ENCODE measurements at places on chromosomes 16 and 17.

- H3K4me1 ChIP-seq, result no peaks in the 10 kb centered on the region
- H3K27me3 ChIP-seq, result no peaks in the 10 kb centered on the region
- H3K4me3 ChIP-seq, result no peak overlapping the region
- H3K27ac ChIP-seq, result no peak overlapping the region
- DNase-seq, result no peak
Observed at GRCh38 chr17:37064206-37064605, 115.5 kb downstream of the AATF start.

DNA sequence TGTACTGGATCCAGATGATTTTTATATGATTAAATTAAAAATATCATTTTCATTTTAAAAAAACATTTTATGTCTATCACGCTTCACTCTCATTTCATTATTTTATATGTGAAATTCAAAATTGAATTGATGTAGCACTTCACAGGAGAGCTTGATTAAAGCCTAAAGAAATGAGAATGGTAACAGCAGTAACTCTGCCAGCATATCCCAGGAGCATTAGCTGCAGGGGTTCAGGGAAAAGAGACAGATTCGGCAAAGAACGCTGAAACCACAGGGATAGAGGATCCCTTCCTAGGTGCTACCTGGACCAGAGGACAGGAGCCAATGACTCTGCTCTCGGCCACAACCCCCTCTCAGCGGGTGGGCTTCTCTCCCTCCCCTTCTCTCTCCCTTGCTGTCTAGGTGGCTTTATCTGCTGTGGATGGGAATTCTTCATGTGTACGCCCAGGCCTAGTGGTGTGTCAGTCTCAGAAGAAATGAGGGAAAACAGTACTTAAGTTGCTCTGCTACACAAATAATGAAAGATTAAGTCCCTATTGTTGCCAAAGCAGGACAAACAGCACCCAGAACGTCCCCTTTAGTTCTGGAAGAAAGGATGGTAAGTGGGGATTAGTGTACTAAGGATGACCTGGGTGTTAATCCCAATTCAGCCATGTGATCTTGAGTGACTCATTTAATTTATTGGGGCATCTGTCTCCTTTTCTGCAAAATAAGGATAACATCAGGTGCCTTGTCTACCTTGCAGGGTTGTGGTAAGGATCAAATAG lies 123.3 kb downstream of the CDK5R1 start:
- H3K27ac ChIP-seq, result no peak overlapping the region
- no peaks in the 10 kb centered on the region for H3K27me3 ChIP-seq
- no peak for DNase-seq
- no peak overlapping the region for H3K4me3 ChIP-seq
- H3K4me1 ChIP-seq, result no peaks in the 10 kb centered on the region
- no peaks in the 10 kb centered on the region for H3K36me3 ChIP-seq

- no peak overlapping the region for H3K4me3 ChIP-seq
- no peaks in the 10 kb centered on the region for H3K27me3 ChIP-seq
- H3K27ac ChIP-seq, result no peak overlapping the region
- no peaks in the 10 kb centered on the region for H3K4me1 ChIP-seq
- H3K36me3 ChIP-seq, result no peaks in the 10 kb centered on the region
- DNase-seq, result no peak
Observed at GRCh38 chr16:25656639-25657038, 35.1 kb upstream of the HS3ST4 start.

GRCh38 chr17:38343608-38344419 lies at the start of gene GPR179:
Gene GPR179 (minus strand): TSS chr17:38343956. CDS start chr17:38343789, 167 bp downstream.
- H3K27ac ChIP-seq, result no peak within 1 kb of the TSS
- DNase-seq, result no peak
- no peaks in the 10 kb centered on the region for H3K27me3 ChIP-seq
- H3K4me1 ChIP-seq, result no peaks in the 10 kb centered on the region
- H3K4me3 ChIP-seq, result no peak within 1 kb of the TSS

DNA sequence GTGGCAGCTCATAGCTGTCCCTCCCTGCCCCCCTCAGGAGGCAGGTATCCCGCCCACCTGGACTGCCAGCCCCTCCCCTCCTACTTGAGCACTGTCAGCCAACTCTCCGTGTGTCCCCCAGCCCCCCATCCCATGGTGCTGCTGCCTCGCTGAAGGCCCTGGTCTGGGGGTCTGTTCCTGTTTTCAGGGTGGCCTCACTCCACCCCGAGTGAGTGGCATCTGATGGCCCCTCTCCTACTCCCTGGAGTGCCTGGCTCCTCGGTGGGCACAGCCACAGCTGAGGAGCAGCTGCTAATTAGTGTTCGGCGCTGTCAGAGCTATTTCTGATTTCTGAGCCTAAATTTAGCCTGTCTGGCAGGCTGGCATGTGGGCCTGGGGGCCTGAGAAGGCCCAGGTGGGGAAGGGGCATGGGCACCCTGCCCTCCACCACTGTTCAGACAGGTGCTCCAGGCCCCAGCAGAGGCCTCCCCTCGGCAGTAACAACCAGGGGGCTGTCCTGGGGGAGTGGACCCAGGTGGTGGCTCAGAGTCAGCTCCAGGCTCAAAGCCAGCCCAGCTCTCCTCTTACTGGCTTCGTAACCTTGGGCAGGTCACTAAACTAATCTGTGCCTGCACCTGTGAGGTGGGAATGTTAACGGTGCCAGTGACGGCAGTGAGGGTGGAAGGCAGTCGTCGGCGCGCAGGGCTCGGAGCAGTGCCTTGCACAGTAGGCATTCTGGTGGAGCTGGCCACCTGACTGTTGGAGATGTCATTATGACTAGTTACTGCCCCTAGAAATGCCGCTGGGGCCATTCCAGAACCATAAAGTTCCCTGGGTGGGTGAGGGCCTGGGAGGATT lies 6.5 kb downstream of the FMNL1 start:
- no peak for DNase-seq
- peaks cover 11% of the 10 kb centered on the region for H3K36me3 ChIP-seq
- H3K4me3 ChIP-seq, result peak overlapping the region; percentile 79
- no peaks in the 10 kb centered on the region for H3K27me3 ChIP-seq

GRCh38 chr16:50272111-50272571 lies 5.8 kb downstream of the ADCY7 start:
- H3K27ac ChIP-seq, result peak overlapping the region; percentile 95
- peaks cover 85% of the 10 kb centered on the region for H3K4me1 ChIP-seq
- no peak for DNase-seq
- peaks cover 7% of the 10 kb centered on the region for H3K36me3 ChIP-seq
- no peak overlapping the region for H3K4me3 ChIP-seq

DNA sequence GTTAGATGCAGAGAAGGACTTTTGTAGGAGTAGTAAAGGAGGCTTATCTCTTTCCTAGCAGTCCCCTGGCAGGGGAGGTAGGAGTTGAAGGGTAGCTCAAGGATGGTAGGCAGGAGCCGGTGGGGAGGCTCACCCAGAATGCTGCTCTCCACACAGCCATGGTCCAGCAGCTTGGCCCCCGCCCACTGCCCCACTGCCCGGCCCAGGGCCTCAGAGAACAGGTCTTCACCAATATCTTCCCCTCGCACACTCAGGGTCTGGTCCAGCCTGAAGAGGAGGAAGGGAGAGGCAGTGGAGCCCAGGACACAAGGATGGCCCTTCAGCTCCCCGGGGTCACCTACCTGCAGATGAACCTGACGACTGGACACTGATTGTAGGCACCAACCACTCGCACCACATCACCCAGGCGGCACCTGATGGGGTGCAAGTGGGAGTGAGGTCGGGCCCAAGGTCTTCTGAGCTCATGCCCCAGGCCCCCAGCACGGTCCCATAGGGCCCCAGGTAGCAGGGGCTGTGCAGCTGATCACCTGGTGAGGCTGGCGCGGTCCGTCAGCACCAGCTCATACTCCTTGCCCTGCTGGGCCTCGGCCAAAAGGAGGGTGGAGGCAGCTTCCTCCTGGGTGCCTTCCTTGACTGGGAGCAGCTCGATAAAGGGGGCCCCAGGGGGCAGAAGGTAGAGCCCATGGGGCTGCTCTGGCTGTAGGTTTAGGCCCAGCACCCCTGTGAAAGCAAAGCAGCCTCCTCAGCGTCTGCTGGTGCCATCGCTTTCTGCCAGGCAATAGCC lies 3.6 kb downstream of the GHDC start:
- peaks cover 10% of the 10 kb centered on the region for H3K4me1 ChIP-seq
- DNase-seq, result no peak
- no peak overlapping the region for H3K4me3 ChIP-seq

GRCh38 chr17:58351182-58351581 lies 819 bp downstream of the SUPT4H1 start:
- peaks cover 23% of the 10 kb centered on the region for H3K4me1 ChIP-seq
- no peaks in the 10 kb centered on the region for H3K27me3 ChIP-seq
- peak overlapping the region; percentile 91 for H3K27ac ChIP-seq
- DNase-seq, result no peak
- peak overlapping the region; percentile 85 for H3K4me3 ChIP-seq

DNA sequence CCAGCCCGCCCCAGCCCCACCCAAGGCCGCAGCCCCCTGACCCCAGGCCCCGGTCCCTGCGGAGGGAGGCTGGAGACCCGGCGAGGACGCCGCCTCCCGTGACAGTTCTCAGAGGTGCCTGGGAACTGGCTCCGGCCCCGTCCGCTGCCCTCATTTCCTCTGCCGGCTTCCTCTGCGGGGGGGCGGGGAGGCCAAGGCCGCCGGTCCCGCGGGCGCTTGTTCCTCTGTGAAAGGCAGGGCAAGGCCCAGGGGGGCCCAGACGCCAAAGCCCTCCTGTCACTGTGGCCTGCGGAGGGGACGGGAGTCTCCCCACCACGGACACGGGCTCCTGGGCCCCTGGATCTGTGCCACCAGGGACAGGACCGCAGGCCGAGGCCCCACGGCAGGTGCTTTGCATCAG lies 5.0 kb upstream of the PVALEF start:
- no peak for DNase-seq
- H3K36me3 ChIP-seq, result no peaks in the 10 kb centered on the region
- peaks cover 3% of the 10 kb centered on the region for H3K4me1 ChIP-seq
- H3K4me3 ChIP-seq, result no peak overlapping the region
- no peak overlapping the region for H3K27ac ChIP-seq

GRCh38 chr17:30345527-30346075 lies 11.7 kb upstream of the TMIGD1 start:
- no peaks in the 10 kb centered on the region for H3K4me1 ChIP-seq
- no peak for DNase-seq
- H3K27ac ChIP-seq, result no peak overlapping the region
- H3K27me3 ChIP-seq, result no peaks in the 10 kb centered on the region
- H3K4me3 ChIP-seq, result no peak overlapping the region
- no peaks in the 10 kb centered on the region for H3K36me3 ChIP-seq

DNA sequence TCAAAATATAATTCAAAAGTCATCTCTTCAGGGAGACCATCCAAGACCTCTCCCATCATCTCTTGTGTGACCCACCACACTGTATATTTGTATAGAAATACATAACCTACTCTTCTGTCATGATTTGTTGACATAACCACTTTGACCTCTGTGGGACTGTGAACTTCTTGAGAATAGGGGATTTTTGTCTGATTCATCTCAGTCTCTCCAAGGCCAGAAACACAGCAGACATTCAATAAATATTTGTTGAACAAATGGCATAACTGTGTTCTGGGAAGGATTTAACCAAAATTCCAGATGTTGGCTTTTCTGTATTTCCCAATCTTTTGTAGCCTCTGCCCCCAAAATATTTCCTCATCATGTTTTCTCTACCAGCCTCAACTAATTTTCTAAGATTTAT lies 169.7 kb downstream of the CDH11 start:
- no peaks in the 10 kb centered on the region for H3K27me3 ChIP-seq
- no peak for DNase-seq
- H3K4me3 ChIP-seq, result no peak overlapping the region
- no peaks in the 10 kb centered on the region for H3K4me1 ChIP-seq
- no peaks in the 10 kb centered on the region for H3K36me3 ChIP-seq
- no peak overlapping the region for H3K27ac ChIP-seq

GRCh38 chr17:50769884-50770283 lies 2.6 kb upstream of the ANKRD40CL start:
- H3K4me1 ChIP-seq, result no peaks in the 10 kb centered on the region
- H3K27me3 ChIP-seq, result no peaks in the 10 kb centered on the region
- H3K36me3 ChIP-seq, result no peaks in the 10 kb centered on the region
- H3K4me3 ChIP-seq, result no peak overlapping the region
- H3K27ac ChIP-seq, result no peak overlapping the region

- no peak for DNase-seq
- no peaks in the 10 kb centered on the region for H3K27me3 ChIP-seq
- H3K27ac ChIP-seq, result no peak overlapping the region
- no peak overlapping the region for H3K4me3 ChIP-seq
- no peaks in the 10 kb centered on the region for H3K36me3 ChIP-seq
- H3K4me1 ChIP-seq, result peaks cover 14% of the 10 kb centered on the region
Observed at GRCh38 chr17:81489998-81490992, 22.3 kb downstream of the ACTG1 start.

- H3K27me3 ChIP-seq, result no peaks in the 10 kb centered on the region
- peaks cover 22% of the 10 kb centered on the region for H3K4me1 ChIP-seq
- no peak overlapping the region for H3K4me3 ChIP-seq
- H3K27ac ChIP-seq, result no peak overlapping the region
- H3K36me3 ChIP-seq, result no peaks in the 10 kb centered on the region
- DNase-seq, result no peak
Observed at GRCh38 chr16:983044-984030, 1.8 kb downstream of the SOX8 start.

DNA sequence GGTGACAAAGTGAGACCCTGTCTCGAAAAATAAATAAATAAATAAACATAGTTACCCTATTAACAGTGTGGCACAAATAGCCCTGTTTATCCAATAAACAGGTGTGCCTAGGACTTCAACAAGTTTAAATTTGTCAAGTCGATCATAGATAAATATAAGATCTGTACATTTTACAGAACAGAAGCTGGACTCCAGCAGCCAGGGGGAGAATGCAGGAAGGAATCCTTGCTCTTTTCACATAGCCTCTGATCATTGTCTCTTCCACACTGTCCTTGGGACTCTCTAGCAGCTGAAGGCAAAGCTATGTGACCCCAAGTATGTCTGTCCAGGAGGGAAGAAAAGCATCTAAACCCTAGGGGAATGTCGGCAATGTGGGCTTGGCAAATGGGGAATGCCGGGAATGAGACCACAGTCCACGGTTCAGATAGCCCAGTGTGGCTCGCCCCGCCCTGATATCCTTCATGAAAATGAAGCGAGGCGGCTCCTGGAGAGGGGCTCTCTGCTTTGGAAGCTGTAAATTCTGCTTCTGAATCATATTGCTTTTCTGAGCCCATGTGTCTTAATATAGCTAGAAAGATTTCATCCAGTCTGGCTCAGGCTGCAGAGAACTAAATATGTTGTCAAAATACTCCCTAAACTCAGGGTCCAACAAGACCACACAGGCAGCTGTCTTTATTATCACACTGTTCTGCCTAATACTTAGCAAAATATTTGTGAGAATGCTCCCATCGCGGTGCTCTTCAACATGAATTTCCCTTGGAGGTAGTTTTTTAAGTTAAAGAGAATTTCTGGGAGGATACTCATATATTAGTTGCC lies 24.9 kb upstream of the GRB2 start:
- no peaks in the 10 kb centered on the region for H3K36me3 ChIP-seq
- no peak for DNase-seq
- no peak overlapping the region for H3K27ac ChIP-seq

Data from effector memory CD4-positive, alpha-beta T cell (primary cell).